ENCODE measurements at places on chromosomes 4 and X.
A peak's percentile ranks its signal among the peaks of the same experiment; 100 is the strongest.

DNA sequence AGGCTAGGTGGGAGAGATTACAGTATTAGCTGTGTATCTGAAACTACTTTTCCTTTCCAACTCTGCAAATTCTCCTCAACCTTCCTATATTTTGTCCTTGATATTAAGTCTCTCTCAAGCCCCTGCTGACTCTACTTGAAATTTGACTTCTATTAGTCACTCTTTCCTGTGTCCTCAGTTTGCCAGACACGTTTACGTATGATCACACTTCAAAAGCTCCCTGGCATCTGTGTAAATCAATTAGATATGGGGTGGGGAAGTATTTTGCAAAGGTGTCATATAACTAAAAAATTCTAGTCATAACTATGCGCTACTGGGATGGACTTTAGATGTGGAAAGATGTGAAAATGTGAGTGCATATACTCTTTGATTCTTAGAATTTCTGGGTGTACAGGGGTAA, 67.4 kb upstream of the ARHGAP24 start:
- DNase-seq, result peak; percentile 36

DNA sequence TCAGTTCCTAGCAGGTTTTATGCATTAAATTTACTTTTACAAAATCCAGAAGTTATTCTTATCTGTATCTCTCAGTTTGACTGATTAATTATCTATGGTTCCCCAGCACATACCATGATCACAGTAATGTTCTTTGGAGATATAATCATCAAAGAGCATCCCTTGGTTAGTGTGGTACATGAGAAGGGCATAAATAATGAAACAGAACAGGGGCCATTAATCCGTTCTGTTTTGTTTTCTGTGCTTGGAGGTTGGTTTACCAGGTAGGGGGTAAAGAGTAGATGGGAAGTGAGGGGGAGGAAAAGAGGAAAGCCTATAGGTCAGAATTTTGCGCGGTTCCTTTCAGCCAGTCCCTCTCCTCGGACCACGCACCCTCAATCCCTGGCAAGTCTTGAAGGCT, 718.7 kb upstream of the TENM3 start:
- no peak for DNase-seq

- DNase-seq, result no peak
Observed at GRCh38 chr4:171676555-171677215, 136.5 kb upstream of the GALNTL6 start.

DNA sequence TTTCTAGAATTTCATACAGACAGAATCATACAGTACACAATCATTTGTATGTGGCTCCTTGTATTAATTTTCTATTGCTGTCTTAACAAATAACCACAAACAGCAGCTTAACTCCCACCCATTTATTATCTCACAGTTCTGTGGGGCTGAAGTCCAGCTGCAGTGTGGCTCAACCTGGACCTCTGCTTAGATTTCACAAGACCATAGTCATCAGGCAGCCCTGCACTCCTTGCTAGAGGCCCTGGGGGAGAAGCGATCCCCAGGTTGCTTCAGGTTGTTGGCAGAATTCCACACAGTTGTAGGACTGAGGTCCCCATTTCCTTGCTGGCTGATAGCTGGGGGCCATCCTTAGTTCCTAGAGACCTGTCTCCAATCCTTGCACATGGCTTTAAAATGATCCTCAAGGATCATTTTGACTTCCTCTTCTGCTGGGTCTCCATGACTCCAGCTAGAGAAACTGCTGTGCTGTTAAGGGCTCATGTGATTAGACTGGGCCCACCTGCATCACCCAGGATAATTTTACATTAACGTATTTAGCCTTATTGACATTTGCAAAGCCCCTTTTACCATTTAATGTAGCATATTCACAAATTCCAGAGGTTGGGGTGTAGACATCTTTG, 60.9 kb upstream of the SMAD1 start:
- no peak for DNase-seq

- no peak for DNase-seq
Observed at GRCh38 chr4:113884655-113885054, 94.8 kb downstream of the ARSJ start.

DNA sequence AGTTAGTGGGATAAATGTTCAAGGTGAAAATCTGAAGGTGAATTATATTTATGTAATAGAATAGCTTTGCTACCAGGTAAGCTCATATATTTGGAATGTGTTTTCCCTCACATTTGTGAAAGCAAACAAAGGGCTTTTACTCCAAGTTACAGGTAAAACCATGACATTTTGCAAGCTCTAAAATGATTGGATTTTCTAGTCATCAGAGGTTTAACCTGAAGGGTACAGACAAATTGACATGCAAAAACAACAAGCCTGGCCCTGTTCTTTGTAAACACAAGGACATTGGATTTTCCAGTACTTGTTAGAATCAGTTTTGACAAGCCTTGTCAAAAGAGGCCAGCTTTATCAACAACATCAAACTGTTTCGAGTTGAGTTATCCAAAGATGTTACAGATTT, 51.7 kb downstream of the ZFX start:
- DNase-seq, result no peak

- peak; percentile 90 for DNase-seq
Observed at GRCh38 chr4:168766604-168767316, 243.3 kb downstream of the CBR4 start.

DNA sequence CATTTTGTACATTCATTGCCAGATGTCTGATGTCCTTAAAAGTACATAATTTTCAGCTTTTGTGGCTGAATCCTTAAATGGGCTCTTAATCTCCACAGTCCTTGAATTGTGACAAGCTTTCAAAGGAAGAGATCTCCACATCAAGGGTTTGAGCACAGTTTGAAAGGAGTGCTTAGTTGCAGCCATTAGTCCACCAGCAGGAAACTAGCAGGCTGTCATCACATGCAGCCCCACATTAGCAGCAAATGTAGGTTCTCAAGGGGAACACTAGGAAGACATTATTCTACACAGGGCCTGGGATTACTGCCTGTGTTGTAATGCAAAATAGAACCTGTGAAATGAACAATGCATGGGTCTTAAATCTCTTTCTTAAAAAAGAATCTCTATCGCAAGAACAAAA, 173.2 kb downstream of the CBLL2 start:
- no peak for DNase-seq

DNA sequence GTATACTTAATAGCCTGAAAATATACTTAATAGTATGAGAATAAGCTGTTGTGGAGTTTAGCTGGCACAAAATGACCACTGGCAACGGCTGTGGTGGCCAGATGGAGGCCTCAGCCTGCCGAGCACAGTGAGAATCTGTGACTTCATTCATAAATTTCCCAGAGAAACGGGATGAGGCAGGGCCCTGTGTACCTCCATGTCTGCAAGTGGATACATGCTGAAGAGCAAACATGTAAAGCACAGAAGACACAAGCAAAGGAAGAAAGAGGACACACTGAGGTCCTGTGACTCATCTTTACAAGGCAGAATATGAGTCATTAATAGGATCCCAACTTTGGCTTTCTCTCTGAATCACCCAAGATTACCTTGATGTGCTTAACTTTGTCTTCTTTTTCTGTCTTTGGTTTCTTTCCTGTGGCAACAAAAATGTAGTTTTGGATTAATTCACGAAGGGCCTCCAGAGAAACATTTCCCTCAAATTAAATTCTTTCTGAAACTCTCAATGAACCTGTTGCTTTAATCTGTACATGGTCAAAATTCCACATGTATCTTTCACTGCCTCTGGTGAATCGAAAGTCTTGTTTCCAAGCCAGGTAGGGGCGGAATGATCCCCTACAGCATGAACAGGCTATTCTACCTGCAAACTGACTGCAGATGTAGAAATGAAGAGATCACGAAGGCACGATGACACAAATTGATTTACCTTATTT, 56.4 kb downstream of the IRF2 start:
- peak; percentile 86 for DNase-seq

- DNase-seq, result no peak
Observed at GRCh38 chr4:151629097-151629783, 131.6 kb downstream of the GATB start.

- no peak for DNase-seq
Observed at GRCh38 chr4:41174444-41174843, 39.9 kb downstream of the APBB2 start.

DNA sequence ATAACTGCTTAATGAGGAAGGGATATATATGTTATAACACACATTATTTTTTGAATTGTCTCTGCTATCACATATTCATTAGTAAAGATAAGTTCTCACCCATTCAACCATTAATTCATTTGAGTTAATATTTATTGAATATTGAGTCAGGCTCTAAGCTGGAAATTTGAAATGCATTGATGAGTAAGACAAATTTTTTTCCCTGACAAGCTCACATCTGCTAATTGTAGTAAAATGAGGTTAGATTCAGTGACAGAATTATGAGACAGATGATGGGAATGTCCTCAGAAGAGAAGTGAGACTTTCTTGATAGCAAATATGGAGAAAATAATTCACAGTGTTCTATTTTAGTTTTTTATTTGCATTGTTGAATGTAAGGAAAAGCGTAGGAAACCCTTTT, 194.3 kb downstream of the SLC4A4 start:
- no peak for DNase-seq

DNA sequence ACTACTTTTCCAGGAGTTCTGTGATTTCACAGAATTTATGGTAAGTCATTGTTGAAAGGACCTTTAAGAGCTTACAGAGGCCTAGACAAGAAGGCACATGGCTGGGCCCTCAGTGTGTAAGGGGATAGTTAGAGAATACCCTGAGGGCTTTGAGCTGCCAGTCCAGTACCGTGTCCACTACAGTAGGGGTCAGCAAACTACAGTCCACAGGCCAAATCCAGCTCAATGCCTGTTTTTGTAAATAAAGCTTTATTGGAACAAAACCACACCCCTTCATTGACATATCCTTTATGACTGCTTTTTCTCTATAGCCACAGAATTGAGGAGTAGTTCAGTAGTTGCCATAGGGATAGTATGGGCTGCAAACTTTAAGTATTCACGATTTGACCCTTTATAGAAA, 176.2 kb downstream of the MID1 start:
- DNase-seq, result no peak
